A673 (cell line): ENCODE measurements at places on chromosomes 13 and 19. TPM values are rescaled to one million over a fixed set of nuclear protein-coding genes. Genes with fewer than 3 reads are reported as not detected.

GRCh38 chr19:3506384-3507340 lies 551 bp downstream of the FZR1 start:
- DNase-seq, result no peak

DNA sequence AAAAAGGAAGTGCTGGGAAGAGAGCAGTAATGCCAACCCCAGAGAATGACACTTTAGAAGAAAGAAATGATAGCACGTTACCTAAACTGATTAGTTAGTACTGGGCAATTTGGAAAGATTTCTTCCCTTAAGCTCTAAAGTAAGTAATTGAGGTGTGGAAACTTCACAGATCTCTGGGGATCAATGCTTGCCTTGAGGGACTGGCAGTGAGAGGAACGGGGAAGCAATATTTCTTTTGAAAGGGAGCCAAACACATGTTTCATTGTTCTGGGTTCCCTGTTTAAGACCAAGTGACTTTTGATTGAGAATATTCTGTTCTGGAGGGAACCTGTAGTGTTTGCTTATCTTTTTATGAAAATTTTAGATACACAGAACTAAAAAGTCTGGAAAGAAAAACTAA lies 190.5 kb downstream of the NDFIP2 start:
- no peak for DNase-seq

GRCh38 chr13:35814605-35815011 lies 316.6 kb downstream of the DCLK1 start:
- peak; percentile 16 for DNase-seq

GRCh38 chr19:4759388-4760284 lies 31.9 kb upstream of the FEM1A start:
- DNase-seq, result peak; percentile 92

GRCh38 chr19:7482584-7483439 lies 6.0 kb downstream of the PEX11G start:
- DNase-seq, result peak; percentile 55

- no peak for DNase-seq
These were observed 2009.6 kb downstream of the OLFM4 start for GRCh38 chr13:55038230-55038629.

Gene AMER2
- 49.7 and 70.6 TPM in 2 replicates for total RNA-seq

DNA sequence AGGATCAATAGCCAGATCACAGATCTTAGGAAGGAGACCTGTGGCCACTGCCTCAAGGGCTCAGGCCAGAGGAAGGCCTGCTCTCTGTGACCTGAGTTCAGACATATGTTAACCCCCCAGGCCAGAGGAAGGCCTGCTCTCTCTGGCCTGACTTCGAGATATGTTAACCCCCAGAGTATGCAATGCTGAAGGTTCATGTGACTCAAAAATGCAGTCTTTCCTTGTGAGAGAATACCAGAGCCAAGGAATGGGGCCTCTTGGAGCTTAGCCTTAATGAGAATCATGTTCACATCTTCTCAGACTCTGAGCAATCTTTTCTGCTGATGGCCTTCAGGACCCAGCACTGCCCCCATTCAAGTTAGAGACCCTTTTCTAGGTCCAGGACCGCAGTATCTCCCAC lies 36.7 kb downstream of the MBNL2 start:
- DNase-seq, result no peak

DNA sequence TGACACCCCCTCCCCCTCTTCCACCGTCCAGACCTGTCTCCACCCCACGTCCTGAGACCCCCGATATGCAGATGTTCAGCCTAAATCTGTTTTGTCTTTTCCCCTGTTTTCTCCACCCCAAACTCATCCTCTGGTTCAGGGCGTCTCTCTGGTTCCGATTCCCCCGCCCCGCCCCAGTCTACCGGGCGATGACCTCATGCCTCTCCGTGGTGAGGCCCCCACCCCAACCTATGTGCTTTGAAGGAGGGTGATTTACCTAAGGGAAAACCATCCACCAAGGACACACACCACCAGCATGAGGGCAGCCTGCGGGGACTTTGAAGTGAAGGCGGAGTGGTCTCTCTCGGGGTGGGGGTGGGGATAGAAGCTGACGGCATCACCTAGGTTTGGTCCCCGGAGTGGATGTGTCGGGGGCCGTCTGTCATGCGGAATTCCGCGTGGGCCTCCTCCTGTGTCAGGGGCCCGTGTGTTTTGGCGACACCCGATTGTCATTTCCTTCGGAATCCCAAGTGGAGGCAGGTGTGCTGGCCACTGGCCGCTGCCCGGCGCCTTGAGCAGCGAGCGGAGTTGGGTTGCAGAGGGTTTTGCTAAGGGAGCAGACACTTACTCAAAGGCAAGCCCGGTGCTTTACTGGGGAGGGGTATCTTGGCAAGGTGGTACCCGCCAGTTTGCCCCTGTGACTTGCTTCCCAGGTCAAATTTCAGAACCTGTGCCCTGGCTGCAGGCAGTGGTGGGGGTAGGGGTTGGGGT lies 1.4 kb downstream of the FZR1 start:
- DNase-seq, result no peak

Gene EEF2
- 2,701 and 2,706 TPM in 2 replicates for total RNA-seq

DNA sequence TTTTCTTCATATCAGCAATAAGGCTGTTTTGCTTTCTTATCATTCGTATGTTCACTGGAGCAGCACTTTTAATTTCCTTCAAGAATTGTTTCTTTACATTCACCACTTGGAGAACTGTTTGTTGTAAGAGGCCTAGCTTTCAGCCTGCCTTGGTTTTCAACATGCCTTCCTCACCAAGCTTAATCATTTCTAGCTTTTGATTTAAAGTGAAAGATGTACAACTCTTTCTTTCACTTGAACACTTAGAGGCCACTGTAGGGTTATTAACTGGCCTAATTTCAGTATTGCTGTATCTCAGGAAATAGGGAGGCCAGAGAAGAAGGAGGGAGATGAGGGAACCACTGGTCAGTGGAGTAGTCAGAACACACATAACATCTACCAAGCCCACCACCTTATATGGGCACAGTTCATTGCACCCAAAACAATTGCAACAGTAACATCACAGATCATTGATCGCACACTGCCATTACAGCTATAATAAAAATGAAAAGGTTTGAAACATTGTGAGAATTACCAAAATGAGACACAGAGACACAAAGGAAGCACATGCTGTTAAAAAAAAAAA lies 181.4 kb upstream of the TUBA3C start:
- DNase-seq, result no peak

DNA sequence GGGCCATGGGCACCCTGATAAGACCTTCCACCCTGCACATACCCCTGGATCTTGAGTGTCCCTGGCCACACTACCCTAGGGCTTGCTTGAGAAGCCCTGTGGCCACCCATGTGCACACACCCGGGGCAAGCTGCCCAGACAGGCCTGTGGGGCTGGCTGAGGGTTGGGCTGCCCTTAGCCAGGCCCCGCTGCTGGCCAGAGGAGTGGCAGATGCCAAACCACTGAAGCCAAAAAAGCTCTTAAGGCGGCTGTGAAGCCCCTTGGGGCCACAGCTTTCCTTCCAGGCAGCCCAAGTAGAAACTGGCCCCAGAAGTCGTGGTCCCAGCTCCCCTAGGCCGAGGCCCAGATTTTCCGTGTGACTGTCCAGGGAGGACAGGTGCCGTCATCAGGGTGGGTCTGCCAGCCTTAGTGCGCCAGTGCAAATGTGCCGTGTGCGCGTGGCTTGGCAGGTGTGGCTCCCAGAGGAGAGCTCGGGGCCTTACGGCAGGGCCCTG lies 14.8 kb downstream of the CEBPG start:
- no peak for DNase-seq

DNA sequence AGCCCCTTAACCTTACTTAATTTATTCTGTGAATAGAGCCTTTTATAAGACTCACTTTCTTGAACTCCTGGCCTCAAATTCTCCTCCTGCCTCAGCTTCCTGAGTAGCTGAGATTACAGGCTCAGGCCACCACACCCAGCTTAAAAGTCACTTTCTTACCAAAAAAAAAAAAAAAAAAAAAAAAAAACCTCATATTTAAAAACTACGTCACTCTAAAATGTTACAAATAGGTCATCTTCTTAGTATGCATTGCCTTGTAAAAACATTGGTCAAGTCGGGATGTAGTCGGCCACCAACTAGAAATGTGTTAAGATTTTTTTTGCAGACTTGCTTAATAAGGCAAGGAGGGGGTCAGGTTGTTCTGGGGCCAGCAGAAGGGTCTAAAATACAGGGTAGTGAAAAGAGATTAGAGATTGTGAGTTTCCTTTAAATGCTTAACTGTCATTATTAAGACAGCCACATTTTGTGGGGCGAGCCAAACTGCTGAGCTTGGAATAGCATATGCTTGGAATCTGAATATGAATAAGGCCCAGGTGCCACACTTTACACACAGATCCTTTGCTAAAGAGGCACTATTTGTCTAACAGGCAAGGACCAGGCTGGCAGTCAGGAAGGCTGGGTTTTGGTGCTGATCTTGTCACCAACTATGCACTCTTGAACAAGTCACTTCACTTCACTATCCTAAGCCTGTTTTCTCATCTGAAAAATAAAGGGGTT lies 16.5 kb upstream of the IL17D start:
- no peak for DNase-seq

Gene EDDM13
- total RNA-seq, result not detected in 2 replicates

- peak; percentile 50 for DNase-seq
These were observed at the start of gene FOXA3 for GRCh38 chr19:45863840-45864628. Gene FOXA3, plus strand, starts transcription at chr19:45864326. Its CDS starts 131 bp downstream, at chr19:45864457.

Gene COL5A3
- 6.4 and 6.8 TPM in 2 replicates for total RNA-seq

GRCh38 chr19:46442808-46443450 lies 14.2 kb upstream of the PNMA8C start:
- DNase-seq, result peak; percentile 62

DNA sequence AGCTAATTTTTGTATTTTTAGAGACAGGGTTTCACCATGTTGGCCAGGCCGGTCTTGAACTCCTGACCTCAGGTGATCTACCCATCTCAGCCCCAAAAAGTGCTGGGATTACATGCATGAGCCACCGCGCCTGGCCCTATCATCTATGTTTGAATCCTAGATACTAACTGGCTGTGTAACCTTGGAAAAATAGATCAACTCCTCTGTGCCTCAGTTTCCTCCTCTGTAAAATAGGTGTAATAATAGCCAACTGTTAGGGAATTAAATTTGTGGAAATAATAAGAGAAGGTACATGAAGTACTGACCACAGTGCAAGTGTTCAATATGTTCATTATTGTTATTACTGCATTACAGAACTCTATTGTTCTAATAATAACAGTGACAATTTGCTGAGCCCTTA lies 4.3 kb downstream of the SPTBN4 start:
- no peak for DNase-seq

DNA sequence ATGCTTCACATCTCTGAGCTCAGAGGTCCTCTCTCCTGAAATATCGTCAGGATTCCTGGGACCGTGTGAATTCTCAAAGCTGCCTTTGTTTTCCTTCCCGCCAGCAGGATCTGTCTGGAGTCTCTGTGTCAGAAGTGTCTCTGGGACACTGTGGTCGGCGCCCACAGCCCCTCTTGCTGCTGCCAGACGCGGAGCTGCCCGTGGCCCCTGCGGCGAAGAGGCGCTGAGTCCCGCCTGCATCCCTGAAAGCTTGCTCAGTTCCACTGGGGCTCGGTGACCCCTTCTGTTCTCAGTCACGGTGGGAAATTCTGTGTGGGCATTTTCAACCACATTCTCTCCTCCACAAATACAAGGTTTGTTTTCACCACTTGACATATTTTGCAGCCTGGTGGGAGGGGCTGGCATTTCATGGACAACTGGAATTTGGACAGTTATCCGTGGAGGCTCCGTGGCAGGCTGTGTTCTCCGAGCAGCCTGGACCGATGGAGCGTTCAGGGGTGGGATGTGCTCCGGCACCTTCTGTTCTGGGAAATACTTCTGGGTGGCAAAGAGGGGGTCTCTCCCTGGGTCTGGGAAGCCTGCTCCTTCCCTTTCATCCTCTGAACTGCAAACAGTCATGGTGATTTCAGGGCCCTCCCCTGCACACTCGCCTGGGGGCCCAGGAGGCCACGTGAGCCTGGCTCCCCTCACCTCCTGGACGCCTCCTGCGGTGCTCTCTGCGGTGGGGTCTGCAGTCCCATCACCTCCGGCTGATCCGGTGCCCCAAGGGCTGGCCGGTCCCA lies 42.6 kb upstream of the GRTP1 start:
- DNase-seq, result no peak

- DNase-seq, result no peak
These were observed 570 bp downstream of the HSPBP1 start for GRCh38 chr19:55279340-55279739.

DNA sequence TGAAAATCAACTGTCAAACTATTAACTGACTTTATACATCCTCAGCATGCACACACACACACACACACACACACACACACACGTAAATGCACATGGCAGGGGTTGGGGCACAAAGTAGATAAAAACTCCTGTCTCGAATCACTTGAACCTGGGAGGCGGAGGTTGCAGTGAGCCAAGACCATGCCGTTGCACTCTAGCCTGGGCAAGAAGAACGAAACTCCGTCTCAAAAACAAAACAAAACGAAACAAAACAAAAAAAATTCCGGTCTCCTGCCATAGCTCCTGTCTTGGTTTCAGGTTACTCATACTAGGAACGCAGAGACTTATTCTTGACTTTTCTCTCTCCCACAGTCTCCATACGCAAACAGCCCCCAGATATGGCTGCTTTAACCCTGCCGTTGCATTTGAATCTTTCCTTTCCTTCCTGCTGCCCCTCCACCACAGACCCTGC lies 148.9 kb downstream of the SHISA2 start:
- DNase-seq, result no peak

Gene MEDAG
- total RNA-seq, result not detected in 2 replicates
